ENCODE measurements at places on chromosomes 16 and 17. TPM values are rescaled to one million over a fixed set of nuclear protein-coding genes. Genes with fewer than 3 reads are reported as not detected.
A peak's percentile ranks its signal among the peaks of the same experiment; 100 is the strongest.

GRCh38 chr16:29804455-29805231 lies 1.7 kb upstream of the MAZ start:
- no peaks in the 10 kb centered on the region for H3K36me3 ChIP-seq
- peak overlapping the region; percentile 98 for H3K27ac ChIP-seq
- DNase-seq = no peak
- no peaks in the 10 kb centered on the region for H3K27me3 ChIP-seq
- H3K4me1 ChIP-seq = peaks cover 24% of the 10 kb centered on the region

TBC1D3H gene
- not detected for total RNA-seq

SEZ6L2 gene
- 36.1 TPM for total RNA-seq

DNA sequence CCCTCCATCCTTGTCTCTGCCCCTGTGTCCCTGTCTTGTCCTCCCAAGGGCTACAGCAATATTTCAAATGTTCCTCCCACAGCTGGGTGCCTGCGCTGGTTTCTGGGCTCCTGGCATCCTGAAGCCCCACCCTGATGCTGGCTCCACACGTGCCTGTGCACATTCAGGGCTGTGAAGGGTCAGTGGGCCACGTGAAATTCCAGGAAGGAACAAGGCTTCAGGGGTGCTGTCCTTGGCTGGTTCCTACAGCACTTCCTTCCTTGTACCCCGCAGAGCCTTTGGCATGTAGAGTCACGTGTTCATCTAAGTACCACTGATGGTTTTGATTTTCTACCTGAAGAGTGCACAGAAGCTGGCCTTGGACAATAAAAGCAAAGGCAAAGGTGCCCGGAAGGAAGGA lies 57.7 kb upstream of the NLK start:
- DNase-seq = no peak
- no peak overlapping the region for H3K4me3 ChIP-seq
- peaks cover 4% of the 10 kb centered on the region for H3K4me1 ChIP-seq

DNA sequence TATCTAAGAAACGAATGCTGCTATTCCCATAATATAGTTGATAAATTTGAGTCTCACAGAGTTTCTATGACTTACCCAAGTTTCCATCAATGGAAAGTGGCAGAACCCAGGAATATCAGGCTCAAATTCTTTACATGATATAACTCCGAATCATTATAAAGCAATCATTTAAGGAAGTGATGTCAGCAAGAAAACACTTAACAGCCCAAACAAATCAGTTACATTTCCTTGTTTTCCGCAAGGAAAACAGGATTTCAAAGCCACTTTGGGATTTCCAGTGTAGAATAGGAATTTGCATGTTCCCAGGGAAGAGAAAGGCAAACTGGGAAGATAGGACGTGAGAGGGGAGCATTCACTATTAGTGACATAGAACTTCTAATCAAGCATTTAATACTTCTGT lies 311.4 kb upstream of the GOT2 start:
- H3K4me3 ChIP-seq = no peak overlapping the region
- no peaks in the 10 kb centered on the region for H3K4me1 ChIP-seq
- no peak for DNase-seq
- no peaks in the 10 kb centered on the region for H3K27me3 ChIP-seq
- H3K27ac ChIP-seq = no peak overlapping the region
- H3K36me3 ChIP-seq = no peaks in the 10 kb centered on the region

GRCh38 chr17:66330646-66331037 lies 28.2 kb downstream of the PRKCA start:
- H3K4me1 ChIP-seq = no peaks in the 10 kb centered on the region
- H3K27me3 ChIP-seq = no peaks in the 10 kb centered on the region
- H3K36me3 ChIP-seq = no peaks in the 10 kb centered on the region
